Tongue (tissue), 3 donors: ENCODE measurements at places on chromosomes 5 and 9. TPM values are rescaled to one million over a fixed set of nuclear protein-coding genes. Genes with fewer than 3 reads are reported as not detected.

The PCDHA6 gene
- total RNA-seq, result 0.82 TPM

The CARTPT gene
- total RNA-seq, result not detected

The ANKRD34B gene
- total RNA-seq, result not detected

The SLC25A2 gene
- not detected for total RNA-seq

The PCDHGA2 gene
- total RNA-seq, result 3.7 TPM

The ROR2 gene
- total RNA-seq, result 14.0 TPM

The IFNA21 gene
- total RNA-seq, result not detected

The FOXD4L6 gene
- not detected for total RNA-seq

The PCDHGA10 gene
- 6.1 TPM for total RNA-seq

The BARX1 gene
- total RNA-seq, result 15.2 TPM

The HMCN2 gene
- total RNA-seq, result 30.9 TPM

The SH3PXD2B gene
- total RNA-seq, result 24.0 TPM

The C9orf50 gene
- not detected for total RNA-seq

The DBH gene
- total RNA-seq, result 0.10 TPM
